ENCODE measurements at places on chromosomes 12 and 14.

- no peak for DNase-seq
Measured at GRCh38 chr12:58811346-58811745, 109.0 kb downstream of the LRIG3 start.

- no peak for DNase-seq
Measured at GRCh38 chr12:63882844-63883243, 38.3 kb downstream of the SRGAP1 start.

DNA sequence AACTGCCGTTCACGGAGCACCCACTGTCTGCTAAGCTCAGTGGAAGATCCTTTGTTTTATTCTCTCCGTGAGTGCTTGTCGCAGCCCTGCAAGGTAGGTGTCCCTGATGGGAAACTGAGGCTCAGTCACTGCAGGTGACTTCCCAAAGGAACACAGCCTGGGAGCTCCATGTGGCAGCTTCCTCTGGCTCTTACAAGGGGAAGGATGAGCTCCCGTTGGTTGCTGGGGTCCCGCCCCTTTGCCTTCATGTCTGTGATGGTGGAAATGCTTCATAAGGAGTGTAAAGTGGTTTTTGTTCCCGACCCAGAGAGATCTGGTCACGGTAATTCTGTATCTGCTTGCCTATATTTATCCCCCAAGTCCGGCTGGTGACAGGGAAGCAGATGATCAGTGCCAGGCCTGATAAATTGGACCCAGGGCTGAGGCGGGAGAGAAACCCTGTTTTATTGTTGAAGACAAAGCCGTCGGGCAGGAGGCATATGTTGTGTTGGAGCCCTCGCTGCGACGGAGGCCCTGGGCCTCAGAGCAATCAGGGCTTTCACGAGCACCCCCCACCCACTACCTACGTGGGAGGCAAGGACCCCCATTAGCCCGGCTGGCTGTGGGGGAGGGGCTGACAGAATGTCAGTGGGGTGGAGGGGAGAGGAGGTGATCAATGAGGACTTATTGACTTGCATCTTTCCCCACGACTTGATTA is 91.9 kb downstream of the KIF26A start:
- DNase-seq, result no peak

- DNase-seq, result no peak
Measured at GRCh38 chr12:1204581-1205121, 213.6 kb downstream of the ERC1 start.

DNA sequence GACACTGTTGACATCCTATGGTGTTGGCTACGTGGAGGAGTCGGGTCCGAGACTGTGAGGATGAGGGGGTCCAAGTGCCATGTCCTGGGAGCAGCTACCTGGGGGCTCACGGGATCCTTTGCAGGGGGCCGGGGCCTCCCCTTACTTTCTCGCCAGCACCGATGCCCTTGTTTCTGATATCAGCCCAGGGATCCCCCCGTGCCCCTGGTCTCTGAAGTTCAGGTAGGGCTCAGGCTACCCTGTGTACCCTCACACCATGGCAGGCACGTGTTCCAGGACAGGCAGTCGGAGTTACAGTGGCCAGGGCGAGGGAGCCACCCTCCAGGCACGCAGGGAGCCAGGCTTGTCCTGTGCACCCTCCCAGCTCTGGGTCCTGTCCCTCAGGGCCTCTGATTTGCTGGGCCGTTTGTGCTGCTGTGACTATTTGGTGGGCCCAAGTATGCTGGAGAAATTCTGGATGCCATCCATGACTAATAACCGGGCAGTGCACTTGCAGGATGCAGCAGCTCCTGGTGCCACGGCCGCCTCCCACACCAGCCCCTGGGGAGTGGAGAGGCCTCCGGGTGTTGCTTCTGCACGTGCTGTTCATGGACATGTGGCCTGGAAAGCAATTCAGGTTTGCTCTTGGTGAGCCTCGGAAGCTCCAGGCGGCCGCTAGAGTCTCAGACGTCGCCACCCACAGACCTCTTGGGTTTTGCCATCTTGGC is 93.1 kb upstream of the SFSWAP start:
- DNase-seq, result no peak

DNA sequence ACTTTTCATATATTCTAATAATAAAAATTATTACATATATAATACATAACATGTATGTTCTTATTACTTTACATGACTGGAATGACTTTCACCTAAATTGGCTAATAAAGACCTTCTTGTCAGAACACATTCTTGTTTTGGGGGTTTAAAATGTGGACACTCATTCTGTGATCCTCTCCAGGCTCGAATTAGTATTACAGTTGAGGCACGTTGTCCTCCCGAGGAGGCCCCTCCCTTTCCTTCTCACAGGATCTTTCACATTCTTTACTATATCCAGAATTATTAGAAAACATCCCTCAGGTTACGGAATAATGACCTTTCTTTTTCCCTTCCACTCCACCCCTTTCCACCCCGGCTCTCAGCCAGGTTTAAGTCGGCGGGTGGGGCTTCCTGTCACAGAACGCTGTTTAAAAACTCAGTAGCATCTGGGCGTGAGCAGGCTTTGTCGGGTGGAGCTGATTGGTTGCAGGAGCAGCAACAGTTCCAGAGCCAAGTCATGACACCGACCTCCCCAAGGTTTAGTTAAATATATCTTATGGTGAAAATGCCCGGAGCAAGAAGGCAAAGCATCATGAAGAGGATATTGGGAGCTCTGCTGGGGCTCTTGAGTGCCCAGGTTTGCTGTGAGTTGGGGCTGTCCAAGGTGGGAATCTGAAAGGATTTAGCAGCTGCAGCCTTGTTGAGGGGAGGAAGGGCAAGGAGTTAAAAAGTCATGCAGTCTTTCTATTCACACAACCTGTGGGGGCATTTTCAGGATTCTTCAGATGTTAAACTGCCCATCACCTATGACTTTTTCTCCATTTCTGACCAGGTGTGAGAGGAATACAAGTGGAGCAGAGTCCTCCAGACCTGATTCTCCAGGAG is 396.7 kb upstream of the OR4E1 start:
- DNase-seq, result peak; percentile 16

GRCh38 chr14:103949131-103949790 is 6.9 kb upstream of the RD3L start:
- no peak for DNase-seq

DNA sequence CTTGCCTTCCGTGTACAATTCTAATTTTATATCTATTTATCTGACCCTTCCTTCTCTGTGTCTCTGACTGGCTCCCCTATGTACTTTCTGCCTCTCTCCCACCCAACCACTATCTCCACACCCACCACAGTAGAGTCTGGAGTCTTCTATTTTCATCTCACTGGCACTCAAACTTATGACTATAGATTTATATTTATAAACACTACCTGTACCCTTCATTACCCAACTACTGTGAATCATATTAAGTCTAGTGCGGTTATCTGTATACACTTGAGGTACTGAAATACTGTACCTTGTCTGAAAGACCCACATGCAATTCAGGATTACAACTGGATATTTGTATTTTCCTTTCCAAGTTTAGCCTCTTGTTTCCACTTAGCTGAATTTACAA is 36.1 kb downstream of the ATP2B1 start:
- DNase-seq, result no peak

- no peak for DNase-seq
Measured at GRCh38 chr12:64747695-64748094, 11.5 kb downstream of the GNS start.

DNA sequence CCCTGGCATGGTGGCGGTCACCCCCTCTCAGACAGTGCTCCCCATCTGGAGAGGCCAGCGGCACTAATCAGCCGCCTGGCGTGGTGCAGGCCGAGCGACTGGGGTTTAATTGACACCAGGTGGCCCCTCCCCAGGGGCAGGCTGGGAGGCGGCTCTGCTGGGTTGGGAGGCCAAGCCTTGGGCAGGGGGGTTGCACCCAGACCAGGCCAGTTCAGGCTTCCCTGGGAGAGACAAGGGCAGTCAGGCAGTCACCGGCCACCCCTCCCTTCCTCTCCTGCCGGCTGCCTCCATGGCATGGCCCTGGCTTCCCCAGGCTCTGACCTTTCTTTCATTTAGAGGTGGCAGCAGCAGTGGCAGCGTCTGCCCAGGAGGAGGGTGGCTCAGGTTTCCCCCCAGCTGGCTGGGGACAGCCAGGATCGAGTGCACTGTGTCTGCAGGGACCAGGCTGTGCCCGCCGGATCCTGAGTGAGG is 78.1 kb upstream of the NOS1 start:
- DNase-seq, result no peak

- DNase-seq, result no peak
Measured at GRCh38 chr12:25864306-25865276, 93.9 kb upstream of the RASSF8 start.

GRCh38 chr12:52990206-52990605 is 16.1 kb upstream of the EIF4B start:
- no peak for DNase-seq

DNA sequence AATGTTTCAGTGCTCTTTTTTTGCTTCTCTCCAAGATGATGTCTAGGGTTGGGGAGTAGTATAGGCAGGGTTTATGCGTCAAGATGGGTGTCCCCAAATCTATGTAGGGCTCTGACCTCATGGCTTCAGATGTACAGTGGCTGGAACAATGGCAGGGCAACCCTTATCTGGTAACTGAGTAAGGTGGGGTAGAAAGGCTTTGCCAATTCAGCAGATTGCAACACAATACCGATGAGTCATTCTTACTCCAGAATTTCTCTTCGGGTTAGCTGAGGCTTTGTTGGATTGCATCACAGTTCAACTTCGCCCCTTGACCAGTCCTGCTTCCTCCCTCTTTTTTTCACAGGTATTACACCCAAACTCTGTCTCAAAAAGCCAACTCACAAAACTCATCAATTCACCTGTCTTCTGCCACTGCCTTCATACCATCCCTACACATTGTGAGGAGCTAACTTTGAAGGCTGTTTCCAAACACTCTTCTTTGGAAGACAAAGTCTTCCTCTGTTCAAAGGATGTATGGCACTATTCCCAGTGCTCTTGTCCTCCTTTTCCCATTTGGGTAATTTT is 190.2 kb upstream of the CNOT2 start:
- no peak for DNase-seq

DNA sequence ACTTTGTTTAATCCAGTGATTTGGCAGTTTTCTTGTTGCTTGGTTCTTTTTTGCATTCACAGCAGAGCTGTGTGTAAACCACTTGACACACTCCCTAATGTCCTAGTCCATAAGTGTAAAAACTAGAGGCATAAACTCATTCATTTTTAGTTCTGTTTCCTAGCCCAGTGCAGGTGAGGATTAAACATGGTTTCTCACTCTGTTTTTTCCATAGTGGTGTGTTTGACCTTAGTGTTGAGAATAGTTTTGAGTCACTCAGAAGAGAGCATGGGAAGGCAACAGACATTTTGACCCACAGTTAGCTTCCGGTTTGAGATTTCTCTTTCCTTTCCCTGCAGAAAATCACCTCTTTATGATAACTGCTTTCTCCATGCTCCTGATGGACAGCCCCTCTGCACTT is 24.2 kb upstream of the GALNT16 start:
- DNase-seq, result no peak

DNA sequence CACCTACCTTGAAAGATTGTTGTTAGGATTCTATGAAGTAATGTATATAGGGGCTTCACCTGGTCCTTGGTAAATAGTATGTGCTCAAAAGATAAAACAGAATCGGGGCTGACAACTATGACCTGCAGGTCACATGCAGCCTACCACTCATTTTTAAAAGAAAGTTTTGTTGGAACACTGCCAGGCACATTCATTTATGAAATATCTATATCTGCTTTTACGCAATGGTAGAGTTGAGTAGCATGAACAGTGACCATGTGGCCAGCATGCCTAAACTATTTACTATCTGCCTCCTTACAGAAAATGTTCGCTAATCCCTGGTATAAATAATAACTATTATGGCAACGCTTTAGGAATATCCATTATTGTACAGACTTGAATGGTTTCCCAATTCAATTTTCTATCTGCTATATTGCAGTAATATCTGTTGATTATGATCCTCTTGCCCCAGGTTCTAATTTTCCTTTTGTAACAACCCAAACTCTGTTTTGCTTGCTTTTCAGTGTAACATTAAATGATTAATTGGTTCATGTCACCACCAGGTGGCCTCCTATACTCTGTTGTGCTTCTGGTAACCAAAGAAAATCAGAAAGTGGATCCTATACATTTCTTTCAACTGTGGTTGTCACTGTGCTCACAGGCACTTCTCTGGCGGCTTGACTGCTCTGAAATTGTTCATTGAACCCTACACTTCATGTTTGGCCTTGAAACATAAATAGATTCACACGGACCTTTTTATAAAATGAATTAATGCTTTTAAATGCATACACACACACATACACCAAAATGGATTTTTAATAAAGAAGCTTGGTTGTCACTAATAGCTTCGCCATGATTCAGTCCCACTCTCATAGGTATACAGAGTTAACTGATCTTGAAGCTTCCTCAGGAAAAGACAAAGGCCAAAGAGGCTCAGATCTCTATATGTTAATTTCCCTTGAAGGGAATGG is 227.7 kb upstream of the NPAS3 start:
- DNase-seq, result no peak

DNA sequence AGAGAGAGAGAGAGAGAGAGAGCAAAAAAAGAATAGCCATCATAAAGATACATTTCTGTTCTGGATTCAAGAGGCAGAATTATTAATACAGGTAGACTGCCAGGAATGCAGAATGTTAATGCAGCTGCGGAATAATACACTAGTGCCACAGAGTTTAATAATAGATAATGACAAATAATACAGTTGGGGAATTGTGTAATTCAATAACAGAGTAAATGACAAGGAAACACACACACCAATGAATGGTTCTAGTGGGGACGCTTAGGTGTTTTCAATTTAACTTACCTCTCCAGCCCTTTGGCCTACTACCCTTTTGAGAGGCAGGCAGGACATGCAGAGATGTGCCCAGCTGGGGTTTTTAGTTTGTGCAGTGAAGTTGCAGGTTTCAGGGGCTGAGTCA is 313.9 kb downstream of the NRXN3 start:
- DNase-seq, result no peak

- DNase-seq, result no peak
Measured at GRCh38 chr14:39050389-39050788, 52.6 kb downstream of the SEC23A start.

DNA sequence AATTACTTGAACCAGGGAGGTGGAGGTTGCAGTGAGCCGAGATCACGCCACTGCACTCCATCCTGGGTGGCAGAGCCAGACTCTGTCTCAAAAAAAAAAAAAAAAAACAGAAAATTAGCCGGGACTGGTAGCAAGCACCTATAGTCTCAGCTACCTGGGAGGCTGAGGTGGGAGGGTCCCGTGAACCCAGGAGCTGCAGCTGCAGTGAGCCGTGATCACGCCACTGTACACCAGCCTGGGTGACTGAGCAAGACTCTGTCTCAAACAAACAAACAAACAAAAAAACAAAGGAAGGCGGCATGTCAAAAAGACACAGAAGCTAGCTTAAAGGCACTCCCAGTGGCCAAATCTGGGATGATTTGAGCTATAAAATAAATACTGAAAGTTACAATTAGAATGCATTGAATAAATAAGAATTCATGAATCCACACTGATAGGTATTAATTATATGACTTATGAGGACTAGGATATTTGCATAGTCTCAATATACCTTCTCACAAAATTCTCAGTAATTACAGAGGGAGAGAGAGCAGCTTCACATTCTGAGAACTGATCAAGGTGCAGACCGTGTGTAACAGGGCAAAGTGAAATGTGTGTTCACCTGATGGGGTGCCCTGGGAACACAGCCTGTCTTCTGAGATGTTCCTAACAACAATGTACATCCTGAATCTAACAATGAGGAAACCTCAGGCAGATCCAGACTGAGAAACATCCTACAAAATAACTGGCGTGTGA is 42.7 kb upstream of the GPR132 start:
- DNase-seq, result no peak

Data from effector CD8-positive, alpha-beta T cell (primary cell).